Fibroblast of skin of back (primary cell): ENCODE measurements at places on chromosomes 1 and 21.

- DNase-seq: no peak
Observed at GRCh38 chr1:199946305-199947155, 81.0 kb upstream of the NR5A2 start.

- DNase-seq: no peak
Observed at GRCh38 chr1:86200901-86201300, 44.3 kb upstream of the COL24A1 start.

DNA sequence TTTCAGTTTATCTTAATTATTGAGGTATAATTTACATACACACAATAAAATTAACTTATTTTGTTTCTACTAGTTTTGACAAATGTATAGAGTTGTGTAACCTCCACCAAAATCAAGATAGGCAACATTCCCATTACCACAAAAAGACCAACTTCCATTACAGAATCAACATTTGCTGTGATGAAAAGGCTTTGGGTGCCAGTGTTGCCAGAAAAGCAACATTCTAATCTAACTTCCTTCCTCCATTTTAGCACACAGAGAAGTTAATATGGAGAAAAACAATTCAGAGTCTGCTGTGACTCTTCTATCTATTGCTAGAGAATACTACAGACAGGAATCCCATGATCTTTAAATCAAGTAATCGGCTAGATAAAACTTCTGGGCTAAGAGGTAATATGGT, 245.3 kb downstream of the RERE start:
- DNase-seq: no peak

- no peak for DNase-seq
Observed at GRCh38 chr1:246350745-246351144, 156.3 kb downstream of the SMYD3 start.

GRCh38 chr1:59768792-59769735, 45.7 kb upstream of the HOOK1 start:
- no peak for DNase-seq

DNA sequence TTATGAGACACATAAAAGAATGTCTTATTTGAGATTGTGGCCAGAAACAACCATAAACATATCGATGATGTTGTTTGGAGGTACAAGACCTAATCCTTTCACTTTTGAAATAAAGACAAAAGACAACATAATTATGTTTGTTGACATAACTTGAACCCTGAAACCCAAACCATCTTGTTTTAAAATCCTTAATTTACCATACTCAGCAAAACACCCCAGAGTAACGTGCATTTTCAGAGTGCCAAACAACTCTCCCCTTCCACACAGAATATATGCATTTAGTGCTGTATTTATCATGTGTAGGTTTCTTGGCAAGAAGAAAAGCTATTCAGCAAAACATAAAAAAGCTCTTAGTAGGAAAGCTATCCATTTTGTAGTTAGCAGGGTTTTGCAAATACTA, 17.5 kb downstream of the SIM2 start:
- no peak for DNase-seq

DNA sequence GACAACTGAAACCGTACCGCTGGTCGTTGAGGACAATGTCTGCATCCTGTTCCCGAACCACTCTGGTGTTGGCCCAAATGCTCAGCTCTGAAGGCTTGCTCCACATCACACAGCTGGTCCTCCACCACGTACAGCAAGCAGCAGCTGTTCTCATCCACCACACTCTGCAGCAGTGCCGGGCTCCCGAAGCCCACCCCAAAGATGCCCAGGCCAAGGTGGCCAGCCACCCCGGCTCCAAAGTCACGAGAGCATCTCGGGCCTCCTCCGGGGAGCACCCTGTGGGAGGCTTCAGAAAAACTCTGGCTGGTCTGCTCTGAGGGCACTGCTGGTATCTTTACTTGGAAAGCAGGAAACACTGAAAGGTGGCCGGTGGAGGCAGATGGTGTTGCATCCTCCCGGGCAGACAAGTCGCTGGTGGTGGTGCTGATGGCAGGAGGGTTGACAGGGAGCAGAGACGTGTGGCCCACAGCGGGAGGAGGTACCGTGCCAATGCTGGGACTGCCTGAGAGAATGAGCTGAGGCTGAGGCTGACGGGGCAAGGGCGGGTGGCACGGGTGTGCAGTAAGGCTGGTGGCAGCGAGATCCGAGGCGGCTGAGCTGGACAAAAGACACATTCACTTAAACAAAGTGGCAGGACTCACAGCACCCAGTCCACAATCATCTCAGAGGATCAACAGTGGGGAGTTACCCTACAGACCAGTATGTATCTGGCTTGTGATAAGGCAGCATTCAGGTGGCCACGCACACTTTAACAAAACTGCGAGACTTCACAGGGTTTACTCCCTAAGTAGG, 6.5 kb upstream of the CCDC27 start:
- DNase-seq: no peak

DNA sequence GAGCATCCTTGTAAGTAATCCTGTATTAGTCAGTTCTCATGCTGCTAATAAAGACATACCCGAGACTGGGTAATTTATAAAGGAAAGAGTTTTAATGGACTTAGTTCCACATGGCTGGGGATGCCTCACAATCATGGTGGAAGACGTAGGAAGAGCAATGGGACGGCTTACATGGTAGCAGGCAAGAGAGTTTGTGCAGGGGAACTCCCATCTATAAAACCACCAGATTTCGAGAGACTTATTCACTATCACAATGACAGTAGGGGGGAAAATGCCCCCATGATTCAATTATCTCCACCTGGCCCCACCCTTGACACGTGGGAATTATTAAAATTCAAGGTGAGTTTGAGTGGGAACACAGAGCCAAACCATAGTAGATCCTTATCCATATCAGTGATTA, 124.7 kb downstream of the HIVEP3 start:
- no peak for DNase-seq

DNA sequence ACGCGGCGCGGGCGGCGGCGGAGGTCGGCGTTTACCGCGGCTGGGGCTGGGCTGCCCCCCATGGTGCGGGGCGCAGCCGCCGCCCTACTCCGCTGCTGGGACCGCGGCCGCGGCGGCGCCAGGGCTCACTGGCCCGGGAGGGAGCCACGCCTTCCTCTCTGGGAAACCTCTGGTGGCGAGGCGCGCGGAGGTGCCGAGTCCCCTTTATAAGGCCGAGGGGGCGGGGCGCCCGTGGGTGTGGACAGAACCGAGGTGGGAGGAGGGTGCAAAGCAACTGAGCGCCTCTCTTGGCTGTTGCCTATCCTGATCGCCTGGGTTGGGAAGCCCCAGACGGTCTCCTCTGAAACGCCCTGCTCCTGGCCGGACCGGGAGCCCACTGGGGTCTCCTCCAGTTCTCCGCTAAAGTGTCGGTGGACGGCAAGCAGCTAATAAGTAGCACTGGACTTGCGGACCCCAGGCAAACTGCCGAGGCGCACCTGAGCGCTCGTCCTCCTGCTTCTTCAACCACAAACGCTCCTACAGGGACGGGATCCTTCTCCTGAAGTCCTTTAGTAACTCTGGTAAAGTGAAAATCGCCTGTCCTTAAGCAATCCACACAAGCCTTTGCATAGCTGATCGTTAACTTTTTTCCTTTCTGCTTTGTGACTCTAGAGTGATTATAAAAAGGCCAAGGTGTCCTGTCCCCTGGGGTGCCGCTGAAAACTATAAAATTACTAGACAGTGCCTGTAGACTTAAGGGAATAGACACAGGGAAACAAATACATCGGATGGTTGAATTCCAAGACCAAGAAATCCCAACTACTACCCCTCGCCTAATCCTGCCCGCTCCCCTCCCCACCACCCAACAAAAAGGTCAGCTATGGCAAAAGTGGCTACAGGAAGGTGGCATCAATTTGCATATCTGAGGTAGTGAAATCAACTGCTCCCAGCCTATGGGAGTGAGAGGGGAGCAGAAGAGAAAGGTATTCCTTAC, at the start of gene PTGER3:
PTGER3 (minus strand) TSS at position 182 of the 973 bp plus-strand sequence. CDS start 239 bp downstream, outside the sequence.
- peak; percentile 58 for DNase-seq

GRCh38 chr1:2590233-2591141, 3.9 kb downstream of the PRXL2B start:
- DNase-seq: no peak

DNA sequence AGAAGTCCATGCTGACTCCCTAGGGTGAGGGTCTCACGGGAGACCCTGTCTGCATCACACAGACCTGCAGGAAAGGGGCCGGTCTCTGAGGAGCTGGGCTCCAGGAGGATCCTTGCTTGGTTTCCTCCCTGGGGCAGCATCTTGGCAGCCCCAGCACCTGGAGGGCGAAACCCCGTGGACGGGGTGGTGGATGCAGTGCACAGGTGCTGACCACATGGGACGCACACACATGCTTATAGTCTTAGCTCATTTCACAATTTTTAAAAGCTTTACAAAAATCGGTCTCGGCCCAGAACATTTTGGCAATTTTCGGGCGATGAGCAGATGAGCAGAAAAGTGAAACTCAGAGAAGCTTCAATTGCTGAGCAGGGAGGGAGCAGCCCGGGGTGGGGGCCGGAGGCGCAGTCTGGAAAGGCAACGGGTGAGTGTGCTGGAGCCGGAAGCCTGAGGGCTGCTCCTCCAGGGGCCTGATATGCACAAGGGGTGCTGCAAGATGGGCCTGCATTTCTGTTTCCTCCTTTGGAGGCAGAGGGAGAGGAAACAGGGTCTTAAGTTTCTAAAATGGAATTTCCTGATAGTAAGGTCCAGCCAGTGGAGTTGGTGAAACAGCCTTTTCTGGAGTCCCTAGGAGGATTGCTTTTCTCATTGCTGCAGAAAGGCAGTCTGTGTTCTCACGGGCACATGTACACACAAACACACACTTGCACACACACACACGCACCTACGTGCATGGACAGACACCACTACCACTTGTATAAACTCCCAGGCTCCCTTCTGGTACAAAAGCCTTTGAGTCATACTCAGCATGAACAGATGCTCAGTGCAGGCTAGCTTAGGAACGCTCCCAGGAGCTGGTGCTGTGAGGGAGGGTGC, 60.6 kb downstream of the SCCPDH start:
- DNase-seq: peak; percentile 62

- no peak for DNase-seq
Observed at GRCh38 chr1:209130886-209131285, 452.6 kb upstream of the CAMK1G start.
